Astrocyte of the spinal cord (primary cell): ENCODE measurements at places on chromosomes 6 and 20.

GRCh38 chr6:77786935-77787629, 134.2 kb downstream of the MEI4 start:
- no peak for DNase-seq

- DNase-seq, result peak; percentile 90
Measured at GRCh38 chr6:4732691-4733315, 43.4 kb upstream of the CDYL start.

DNA sequence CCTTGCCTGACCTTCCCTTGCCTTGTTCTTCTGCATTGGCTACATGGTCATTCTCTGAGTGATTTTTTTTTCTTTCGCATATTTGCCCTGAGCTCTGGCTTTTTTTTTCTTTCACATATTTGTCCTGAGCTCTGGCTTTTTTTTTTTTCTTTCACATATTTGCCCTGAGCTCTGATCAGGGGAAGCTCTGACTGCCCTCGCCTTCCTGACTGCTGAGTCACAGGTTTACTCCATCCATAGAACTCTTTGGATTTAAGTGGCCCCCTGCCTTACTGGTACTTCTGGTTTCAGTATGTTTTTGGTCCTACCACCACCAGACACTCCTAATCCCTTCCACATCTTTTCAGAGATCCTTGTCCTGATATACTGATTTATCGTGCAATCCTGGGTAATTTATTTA, 201.1 kb downstream of the OGFRL1 start:
- DNase-seq, result peak; percentile 88

- DNase-seq, result peak; percentile 71
Measured at GRCh38 chr6:35919827-35920751, 809 bp downstream of the SRPK1 start.

DNA sequence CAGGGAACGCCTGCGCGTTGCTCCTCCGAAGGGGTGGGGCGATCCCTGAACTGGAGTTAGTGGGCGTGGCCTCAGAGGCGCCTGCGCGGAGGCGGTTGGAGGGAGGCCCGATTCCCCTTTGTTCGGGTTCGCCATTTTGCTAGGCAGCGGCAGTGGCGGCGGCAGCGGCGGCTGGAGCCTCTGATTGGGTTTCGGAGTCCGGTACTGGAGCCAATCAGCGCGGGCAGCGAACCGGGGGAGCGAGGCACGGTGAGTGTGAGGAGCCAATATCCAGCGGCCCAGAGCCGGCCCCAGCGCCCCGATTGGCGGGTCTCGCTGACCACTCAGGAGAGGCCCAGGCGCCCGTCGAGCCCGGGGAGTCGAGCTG, at the start of gene NFYA:
Gene NFYA, plus strand, starts transcription at position 139 of the 367 bp plus-strand sequence. CDS start 6,116 bp downstream, outside the sequence.
- no peak for DNase-seq
